ENCODE measurements at places on chromosomes 1 and 21. TPM values are rescaled to one million over a fixed set of nuclear protein-coding genes. Genes with fewer than 3 reads are reported as not detected.

DNA sequence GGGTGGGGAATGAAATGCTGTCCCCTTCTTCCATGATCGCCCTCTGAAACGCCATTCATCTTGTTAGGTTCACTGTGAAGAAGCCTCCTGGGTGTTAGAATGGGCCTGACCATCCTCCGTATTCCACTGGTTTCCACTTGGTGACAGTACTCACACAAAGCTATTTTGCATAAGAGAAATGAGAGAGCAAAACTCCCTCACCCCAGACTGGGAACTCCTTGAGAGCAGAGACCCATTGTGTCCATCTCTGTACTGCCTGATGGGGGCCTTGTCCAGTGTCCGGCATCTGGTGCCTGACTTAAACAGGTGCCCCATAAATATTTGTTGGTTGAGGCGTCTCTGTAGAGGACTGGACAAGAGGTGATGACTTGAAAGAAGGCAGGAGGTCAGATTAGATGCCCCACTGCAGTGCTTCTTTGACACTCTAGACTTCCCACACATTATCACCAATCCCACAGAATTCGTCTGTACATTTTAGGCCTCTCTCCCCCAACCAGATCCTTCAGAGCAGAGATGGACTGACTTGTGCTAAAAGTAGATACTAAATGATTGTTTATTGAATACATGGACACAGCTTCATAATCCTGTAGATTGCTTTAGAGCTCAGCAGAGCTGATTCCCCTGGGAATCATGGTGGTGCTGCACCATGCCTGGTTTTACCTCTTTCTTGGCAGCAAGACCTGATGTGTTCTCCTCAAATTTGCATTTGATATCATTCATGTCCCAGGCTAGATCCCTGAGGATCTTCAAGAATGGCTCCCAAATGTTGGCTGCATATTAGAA lies 22.4 kb upstream of the KCNA2 start:
- no peak for DNase-seq

DNA sequence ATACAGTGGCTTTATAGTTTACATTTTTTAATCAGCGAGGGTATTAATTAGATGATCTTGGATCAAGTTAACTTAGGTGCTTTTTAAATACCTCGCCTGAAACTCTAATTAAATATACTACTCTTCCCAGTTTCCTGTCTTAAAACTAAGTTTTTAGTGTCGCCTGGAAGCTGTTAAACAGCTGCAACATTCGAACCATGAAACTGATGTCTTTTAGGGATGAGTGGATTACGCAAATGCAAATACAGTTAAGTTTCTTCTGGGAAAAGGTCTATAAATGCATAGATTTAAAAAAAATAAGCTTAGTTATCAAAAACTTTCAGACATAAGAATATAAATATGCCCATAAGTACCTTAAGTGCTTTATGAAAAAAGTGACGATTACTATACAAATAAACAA lies 228.3 kb downstream of the PTPRC start:
- DNase-seq, result no peak

DNA sequence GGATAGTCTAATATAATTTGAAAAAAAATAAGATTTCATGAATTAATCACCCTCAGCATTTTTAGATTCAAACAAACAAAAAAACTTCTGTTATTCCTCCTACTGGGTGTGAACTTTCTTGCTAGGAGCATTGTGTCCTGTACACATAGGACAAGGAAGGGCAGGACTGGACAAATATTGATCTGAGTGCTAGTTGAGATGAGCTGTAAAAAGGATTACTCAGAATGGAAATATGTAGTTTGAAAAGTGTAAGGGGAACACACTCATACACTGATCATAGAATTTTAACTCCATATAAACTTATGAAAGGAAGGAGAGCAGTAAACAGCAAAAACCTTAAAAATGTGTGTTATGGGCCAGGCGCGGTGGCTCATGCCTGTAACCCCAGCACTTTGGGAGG lies 156.5 kb upstream of the ZNF648 start:
- DNase-seq, result peak; percentile 56

GRCh38 chr21:46482846-46483231 lies 24.1 kb downstream of the DIP2A start:
- no peak for DNase-seq

GRCh38 chr1:27136998-27137542 lies 17.9 kb downstream of the SLC9A1 start:
- no peak for DNase-seq

MPC2 gene
- 99.4 TPM for total RNA-seq

LCE3D gene
- not detected for total RNA-seq

CD160 gene
- not detected for total RNA-seq

TCHH gene
- total RNA-seq, result not detected
